Daoy (cell line): ENCODE measurements at places on chromosomes 2 and 18. TPM values are rescaled to one million over a fixed set of nuclear protein-coding genes. Genes with fewer than 3 reads are reported as not detected.

The LRRC30 gene
- not detected in 2 replicates for total RNA-seq

The TUBA4B gene
- total RNA-seq = not detected in 2 replicates

The DCDC2C gene
- total RNA-seq = not detected in 2 replicates

The TRAPPC8 gene
- total RNA-seq = 19.3 and 23.2 TPM in 2 replicates

The TTC31 gene
- total RNA-seq = 19.4 and 26.3 TPM in 2 replicates

The ITGA4 gene
- total RNA-seq = 8.9 and 11.3 TPM in 2 replicates

The EHD3 gene
- 2.6 and 4.1 TPM in 2 replicates for total RNA-seq

The CCDC150 gene
- total RNA-seq = 12.0 and 12.1 TPM in 2 replicates

The EPB41L3 gene
- 34.2 and 64.6 TPM in 2 replicates for total RNA-seq

The SH2D6 gene
- 0.34 TPM in 1 of 2 replicates, not detected in the other for total RNA-seq

The SPP2 gene
- total RNA-seq = not detected in 2 replicates

The ESPNL gene
- 0.40 and 0.54 TPM in 2 replicates for total RNA-seq

The LAPTM4A gene
- total RNA-seq = 118 and 120 TPM in 2 replicates

The LHCGR gene
- not detected in 2 replicates for total RNA-seq

The FSHR gene
- total RNA-seq = not detected in 2 replicates

The POTEC gene
- 2.9 and 3.8 TPM in 2 replicates for total RNA-seq

The SLC38A11 gene
- not detected in 2 replicates for total RNA-seq

The MC5R gene
- total RNA-seq = not detected in 2 replicates

The OSR1 gene
- 0.06 TPM in 1 of 2 replicates, not detected in the other for total RNA-seq

The MDH1B gene
- 3.6 and 6.3 TPM in 2 replicates for total RNA-seq

The DSG1 gene
- not detected in 2 replicates for total RNA-seq

The FOSL2 gene
- total RNA-seq = 56.0 and 62.1 TPM in 2 replicates

The RSAD2 gene
- 3.0 and 5.8 TPM in 2 replicates for total RNA-seq

The FAHD2A gene
- 13.4 and 28.5 TPM in 2 replicates for total RNA-seq

The IL1F10 gene
- total RNA-seq = not detected in 2 replicates

The ARHGAP25 gene
- total RNA-seq = 0.51 and 1.7 TPM in 2 replicates

The IHH gene
- total RNA-seq = not detected in 2 replicates

The RAMP1 gene
- 12.9 and 13.4 TPM in 2 replicates for total RNA-seq

The TEX44 gene
- not detected in 2 replicates for total RNA-seq

The HOXD4 gene
- 1.5 and 2.5 TPM in 2 replicates for total RNA-seq

The PDE1A gene
- not detected in 2 replicates for total RNA-seq
